ENCODE measurements at places on chromosomes 7 and 10. TPM values are rescaled to one million over a fixed set of nuclear protein-coding genes. Genes with fewer than 3 reads are reported as not detected.

UPK3B gene
- 0.07 TPM for total RNA-seq

ZNF365 gene
- total RNA-seq, result not detected

FFAR4 gene
- total RNA-seq, result not detected

CHAT gene
- not detected for total RNA-seq

AMPH gene
- total RNA-seq, result 2.8 TPM

BTBD16 gene
- total RNA-seq, result 0.42 TPM

MINPP1 gene
- total RNA-seq, result 26.2 TPM

EEPD1 gene
- 9.8 TPM for total RNA-seq

TMEM196 gene
- 0.21 TPM for total RNA-seq

LDB3 gene
- 0.03 TPM for total RNA-seq

- DNase-seq, result peak; percentile 59
Measured at GRCh38 chr7:93055543-93056107, 62.2 kb downstream of the SAMD9 start.

- no peak for DNase-seq
Measured at GRCh38 chr10:72981882-72982529, 27.4 kb upstream of the PLA2G12B start.

DNA sequence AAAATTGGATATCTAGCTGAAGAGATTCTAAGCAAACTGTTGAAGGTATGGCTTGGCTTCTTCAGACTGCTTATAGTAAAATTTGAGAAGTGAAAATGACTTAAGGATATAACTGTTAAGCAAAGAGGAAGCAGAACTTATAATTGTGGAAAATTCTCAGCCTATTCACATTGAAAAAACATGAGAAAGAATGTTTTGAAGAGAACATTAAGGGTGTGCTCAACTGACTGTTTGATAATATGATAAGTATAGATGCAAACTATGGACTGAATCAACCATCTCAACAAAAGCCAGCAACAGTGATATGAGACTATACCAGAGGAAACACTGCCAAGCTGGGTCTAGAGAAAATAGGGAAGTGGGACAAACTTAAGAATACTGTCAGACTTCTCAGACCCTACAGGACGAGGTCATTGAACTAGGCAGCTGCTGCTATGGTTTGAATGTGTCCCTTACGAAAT, 133.1 kb upstream of the PPP1R3A start:
- DNase-seq, result no peak

DNA sequence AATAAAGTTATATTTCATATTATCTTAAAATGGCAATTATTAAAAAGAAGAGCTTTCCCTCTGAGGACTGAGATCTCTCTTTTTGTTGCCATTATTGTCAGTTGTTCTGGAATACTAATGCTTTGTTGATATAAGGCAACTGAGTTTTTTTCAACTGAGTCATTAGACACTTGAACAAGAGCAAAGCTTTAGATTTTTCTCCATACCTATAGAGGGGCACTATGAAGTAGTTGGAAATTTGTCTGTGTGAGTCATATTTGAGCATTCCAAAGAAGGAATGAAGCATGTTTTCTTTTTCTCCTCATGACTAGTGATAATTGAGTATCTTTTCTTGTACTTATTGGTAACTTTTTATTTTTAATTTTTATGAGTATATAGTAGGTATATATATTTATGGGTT, 24.5 kb downstream of the RPA3 start:
- no peak for DNase-seq

- no peak for DNase-seq
Measured at GRCh38 chr7:120588416-120588815, 269.5 kb downstream of the TSPAN12 start.

GRCh38 chr7:17598846-17599245, 300.4 kb downstream of the AHR start:
- no peak for DNase-seq

DNA sequence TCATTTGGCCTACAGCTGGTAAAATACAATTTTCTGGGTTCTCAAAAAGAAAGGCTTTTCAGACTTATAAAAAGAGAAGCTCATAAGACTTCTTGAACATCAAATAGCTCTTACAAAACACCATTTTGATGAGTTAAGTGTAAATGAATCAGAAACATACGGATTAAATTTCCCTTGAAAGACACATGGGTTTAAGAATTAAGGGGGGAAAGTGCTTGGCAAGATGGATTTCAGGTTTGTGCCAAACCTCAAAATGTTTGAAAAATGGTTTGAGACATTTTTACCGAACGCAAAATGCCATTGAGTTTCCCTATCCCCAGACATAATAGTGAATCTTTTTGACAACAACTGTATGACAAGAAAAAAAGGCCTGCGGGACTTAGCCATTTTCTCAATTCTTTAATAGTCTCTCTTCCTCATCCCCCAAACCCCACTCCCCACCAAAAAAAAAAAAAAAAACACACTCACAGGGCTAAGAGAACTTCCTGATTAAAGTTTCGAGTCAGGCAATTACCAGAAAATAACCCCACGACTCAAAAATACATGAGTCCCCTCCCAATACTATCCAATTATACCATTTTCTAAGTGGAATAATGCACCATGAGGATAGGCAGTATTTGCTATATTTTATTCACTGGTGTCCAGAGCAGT, 260.1 kb downstream of the TRIL start:
- no peak for DNase-seq

- DNase-seq, result no peak
Measured at GRCh38 chr7:55073976-55074528, 55.2 kb downstream of the EGFR start.

- DNase-seq, result no peak
Measured at GRCh38 chr10:102601639-102602038, 42.6 kb upstream of the TRIM8 start.

DNA sequence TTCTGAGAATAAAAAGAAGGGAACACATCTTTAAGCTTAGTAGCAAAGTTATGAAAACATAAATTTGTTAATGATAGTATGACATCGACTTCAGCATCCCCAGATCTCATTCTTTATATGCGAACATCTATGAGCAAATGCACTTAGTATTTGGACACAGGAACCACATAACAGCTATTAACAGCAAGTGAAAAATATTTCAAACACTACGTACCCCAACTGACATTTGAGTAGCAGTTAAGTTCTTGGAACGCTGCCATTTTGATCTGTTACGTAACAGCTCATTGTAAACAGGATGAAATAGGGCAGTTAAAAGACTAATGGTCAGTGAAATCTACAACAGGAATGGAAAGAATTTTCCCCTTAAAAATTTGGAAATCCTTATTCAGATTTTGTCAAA, 428.9 kb downstream of the TNS3 start:
- DNase-seq, result no peak

DNA sequence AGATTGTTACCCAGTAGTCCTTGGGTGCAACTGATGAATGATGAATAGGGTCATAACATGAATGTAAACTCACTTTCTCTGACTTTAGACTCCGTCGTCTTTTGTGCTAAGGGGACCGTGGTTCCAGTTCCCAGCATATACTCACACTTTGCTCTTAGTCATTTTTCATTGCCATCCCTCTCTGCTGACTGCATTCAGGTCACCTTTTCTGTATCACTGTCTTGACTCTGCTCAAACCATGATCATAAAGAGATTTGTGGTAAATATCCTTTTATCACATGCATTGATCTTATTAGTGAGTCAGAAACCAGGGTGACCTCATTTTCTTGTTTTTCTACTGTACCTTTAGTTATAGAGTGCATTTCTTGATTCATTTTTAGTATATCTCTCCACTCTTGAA, 141.1 kb upstream of the AGR3 start:
- DNase-seq, result no peak

- no peak for DNase-seq
Measured at GRCh38 chr10:62718585-62718984, 85.9 kb upstream of the ADO start.

GRCh38 chr10:59864141-59864962, 42.0 kb downstream of the CCDC6 start:
- DNase-seq, result no peak

DNA sequence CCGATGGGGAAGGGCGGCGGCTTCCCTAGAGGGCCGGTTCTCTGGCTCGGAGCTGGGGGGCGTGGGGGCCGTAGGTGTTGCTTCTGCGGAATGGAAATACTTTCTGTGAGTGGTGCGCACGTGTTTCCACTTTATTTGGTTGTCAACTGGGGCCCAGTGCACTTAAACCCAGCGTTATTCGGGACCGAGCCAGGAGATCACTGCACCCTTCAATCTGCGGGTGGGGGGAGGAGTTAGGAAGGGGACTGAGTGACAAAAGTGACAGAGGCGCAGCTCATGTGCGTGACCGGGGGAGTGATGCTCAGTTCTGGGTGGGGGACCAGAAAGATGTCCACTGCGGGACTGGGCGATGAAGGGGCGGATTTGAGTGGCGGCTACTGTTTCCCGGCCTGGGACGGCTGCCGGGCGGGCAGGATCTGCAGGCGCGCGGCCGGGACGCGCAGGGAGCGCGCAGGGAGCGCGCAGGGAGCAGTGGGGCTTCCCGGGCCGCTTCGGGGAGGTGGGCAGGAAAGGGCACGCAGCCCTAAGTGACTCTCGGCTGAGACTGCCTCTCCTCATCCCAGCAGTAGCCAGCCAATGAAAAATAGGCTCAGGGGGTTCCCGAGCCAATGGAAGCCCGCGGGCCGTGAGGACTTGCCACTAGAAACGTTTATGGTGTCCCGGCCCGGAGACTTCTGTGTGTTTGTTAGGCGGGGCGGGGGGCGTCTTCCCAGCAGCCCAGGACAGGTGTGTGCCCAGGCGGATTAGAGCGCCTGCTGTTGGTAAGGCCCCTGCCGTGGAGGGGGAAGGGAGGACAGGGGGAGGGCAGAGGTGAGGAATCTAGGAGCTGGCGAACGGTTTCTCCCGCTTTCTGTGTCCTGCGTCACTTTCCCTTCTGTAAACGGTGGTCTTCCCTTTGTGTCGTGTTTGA, 54.3 kb upstream of the KDM7A start:
- DNase-seq, result peak; percentile 95

- DNase-seq, result no peak
Measured at GRCh38 chr10:128438417-128439063, 312.3 kb upstream of the MKI67 start.

DNA sequence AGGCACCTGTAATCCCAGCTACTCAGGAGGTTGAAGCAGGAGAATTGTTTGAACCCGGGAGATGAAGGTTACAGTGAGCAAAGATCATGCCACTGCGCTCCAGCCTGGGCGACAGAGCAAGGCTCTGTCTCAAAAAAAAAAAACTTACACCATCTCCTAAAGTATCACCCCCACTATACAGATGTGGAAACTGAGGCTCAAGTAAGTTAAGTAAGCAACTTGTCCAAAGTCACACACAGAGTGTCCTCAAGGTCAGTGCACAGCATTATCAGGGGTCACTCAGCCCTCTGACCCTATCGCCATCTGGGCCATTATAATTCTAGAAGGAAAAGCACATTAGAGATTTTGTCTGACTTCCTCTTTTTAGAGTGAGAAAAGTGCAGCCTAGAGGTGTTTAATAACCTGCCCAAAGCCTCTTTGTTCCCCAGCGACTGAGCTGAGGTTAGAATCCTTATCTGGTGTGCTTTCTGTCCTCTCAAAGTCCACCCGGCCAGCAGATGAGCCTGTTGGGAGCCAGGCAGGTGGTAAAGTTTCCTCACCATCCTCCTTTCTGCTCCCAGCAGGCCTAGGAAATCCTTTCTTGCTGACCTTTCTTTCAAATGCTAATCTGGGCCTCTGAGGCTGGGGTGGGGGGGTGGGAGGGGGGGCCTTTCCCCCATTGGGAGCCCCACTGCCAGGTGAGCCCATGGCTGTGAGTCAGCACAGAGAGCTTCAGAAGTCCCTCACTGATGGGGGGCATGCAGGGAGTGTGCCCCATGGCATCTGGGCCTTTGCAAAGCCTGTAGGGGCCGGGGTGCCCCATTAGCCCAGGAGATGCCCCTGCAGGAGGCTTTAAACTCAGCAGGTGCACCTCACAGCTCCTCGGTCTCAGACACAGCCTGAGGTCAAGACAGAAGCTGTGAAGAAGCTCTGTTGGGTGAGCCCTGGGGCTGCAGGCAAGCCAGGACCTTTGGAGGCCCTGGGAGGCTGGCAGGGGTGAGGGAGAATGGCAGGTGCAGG, 12.0 kb upstream of the KCNMA1 start:
- DNase-seq, result peak; percentile 77

GRCh38 chr10:130230611-130231010, 94.4 kb downstream of the GLRX3 start:
- DNase-seq, result no peak

GRCh38 chr10:71264345-71265200, 52.2 kb downstream of the UNC5B start:
- no peak for DNase-seq

GRCh38 chr7:66453340-66453739, 175.3 kb upstream of the KCTD7 start:
- DNase-seq, result no peak

- no peak for DNase-seq
Measured at GRCh38 chr7:24299192-24299591, 15.2 kb downstream of the NPY start.

DNA sequence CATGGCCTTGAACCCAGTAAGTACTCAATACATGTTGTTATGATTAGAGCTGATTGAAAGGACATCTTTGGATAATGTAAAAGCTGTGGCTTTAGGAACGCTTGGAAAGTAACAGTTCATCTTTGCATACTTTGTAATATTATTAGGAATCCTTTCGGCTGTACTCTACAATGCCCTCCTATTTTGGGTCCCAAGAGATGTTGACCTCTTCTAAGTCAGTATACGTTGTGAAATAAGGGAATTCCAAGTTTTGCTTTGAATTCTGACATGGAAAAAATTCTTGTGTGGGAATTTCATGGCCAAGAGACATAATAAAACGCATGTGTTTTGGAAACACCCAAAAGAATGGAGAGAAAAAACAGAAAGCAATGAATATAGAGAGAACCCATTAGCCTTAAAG, 7.7 kb downstream of the AGR3 start:
- DNase-seq, result no peak

GRCh38 chr7:34973400-34973760, 63.9 kb downstream of the DPY19L1 start:
- no peak for DNase-seq

GRCh38 chr7:18958627-18959026, 158.8 kb downstream of the TWIST1 start:
- DNase-seq, result no peak

DNA sequence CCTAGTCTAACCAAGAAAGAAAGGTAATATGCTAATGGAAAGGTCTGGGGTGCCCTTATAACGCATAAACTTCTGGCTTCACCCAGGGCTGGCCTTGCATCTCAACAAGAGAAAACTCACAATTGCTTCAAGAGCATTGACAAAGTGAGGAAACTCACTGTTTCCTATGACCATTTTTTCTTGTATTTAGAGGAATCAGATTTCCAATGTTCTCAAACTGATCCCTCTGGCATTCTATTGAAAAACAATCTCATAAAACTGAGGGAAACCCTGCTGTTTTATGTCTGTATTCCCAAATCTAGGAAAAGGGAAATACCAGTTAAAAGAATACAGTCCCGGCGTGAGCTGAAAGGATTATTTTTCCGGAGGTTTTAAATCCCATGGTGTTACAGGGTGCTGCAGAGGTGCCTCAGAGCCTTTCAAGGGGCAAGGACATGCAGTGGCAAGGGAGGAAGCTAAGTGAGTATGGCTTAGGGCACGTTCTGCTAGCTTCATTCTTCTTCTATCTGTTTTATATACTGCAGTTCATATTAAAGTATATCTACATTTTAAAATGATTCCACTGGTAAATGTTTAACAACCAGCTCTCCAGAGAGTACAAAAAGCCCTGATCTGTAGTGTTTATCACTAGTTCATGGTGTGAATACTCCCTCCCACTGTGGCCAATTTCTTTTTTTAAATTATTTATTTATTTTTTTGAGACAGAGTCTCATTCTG, 68.7 kb downstream of the CAV1 start:
- DNase-seq, result peak; percentile 11

- DNase-seq, result no peak
Measured at GRCh38 chr10:33815776-33816175, 481.3 kb upstream of the NRP1 start.
